Kidney (tissue), 22 donors: ENCODE measurements at places on chromosomes 3 and 15.

- no peak for DNase-seq
Measured at GRCh38 chr3:13362551-13362950, 57.6 kb downstream of the NUP210 start.

GRCh38 chr15:23793191-23793680 lies 106.1 kb upstream of the NDN start:
- no peak for DNase-seq

GRCh38 chr3:94115482-94115881 lies 52.6 kb downstream of the NSUN3 start:
- DNase-seq = peak; percentile 17

GRCh38 chr3:174423936-174424335 lies 435.2 kb upstream of the NAALADL2 start:
- DNase-seq = no peak

DNA sequence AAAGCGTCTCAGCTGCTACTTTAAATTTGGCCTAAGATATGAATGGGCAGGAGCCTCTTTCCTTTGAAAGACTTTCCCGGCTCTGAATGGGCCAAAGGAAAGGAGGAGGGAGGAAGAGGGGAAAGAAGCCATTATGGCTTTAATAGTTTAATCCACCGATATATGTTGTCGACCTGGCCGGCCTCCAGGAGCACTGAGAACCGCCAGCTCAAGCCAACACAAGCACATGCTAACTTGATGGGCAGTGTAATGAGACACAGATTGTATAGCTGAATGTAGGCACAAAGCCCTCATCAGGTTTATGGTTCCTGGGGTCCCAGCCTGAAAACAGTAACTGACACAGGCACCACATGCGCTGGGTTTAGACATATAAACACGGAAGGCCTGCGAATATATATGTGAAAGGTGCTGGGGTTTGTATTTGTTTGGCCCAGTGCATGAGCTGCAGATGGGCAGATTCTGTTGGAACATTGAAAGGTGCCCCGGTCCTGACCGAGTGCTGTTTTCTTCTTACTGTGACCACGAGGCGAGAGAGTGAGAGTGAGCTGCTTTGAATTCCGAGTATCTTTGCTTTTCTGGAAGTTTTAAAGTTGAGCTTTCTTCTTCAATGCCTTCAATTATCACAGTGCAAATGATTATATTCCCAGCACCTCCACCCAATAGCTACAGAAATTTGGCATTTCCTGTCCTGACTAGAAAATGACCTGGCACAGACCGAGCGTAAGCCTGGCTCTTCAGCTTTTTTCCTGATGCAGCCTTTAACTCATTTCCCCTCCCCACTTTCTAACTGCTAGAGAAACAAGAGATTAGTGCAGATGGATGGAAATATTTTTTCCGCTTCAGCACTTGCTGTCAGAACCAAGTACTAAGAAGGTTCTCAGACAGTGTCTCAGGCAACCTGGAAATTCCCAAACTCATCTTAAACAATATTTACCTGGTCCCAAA lies 267.3 kb downstream of the RORA start:
- DNase-seq = peak; percentile 25

DNA sequence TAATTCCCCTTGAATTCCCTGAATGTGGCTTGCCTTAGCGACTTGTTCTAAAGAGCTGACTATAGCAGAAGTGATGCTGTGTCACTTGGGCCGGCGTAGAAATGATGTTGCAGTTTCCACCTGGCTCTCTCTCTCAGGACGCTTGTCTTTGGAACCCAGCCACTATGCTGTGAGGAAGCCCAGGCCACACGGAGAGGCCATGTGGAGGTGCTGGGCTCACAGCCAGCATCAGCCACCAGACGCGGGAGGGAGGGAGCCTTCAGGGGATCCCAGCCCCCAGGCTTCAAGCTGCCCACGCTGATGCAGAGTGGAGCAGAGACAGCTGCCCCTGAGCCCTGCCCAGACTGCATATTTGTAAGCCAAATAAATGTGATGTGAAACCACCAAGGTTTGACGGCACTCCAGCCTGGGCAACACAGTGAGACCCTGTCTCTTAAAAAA lies 18.6 kb downstream of the RNU5B-1 start:
- DNase-seq = peak; percentile 78

DNA sequence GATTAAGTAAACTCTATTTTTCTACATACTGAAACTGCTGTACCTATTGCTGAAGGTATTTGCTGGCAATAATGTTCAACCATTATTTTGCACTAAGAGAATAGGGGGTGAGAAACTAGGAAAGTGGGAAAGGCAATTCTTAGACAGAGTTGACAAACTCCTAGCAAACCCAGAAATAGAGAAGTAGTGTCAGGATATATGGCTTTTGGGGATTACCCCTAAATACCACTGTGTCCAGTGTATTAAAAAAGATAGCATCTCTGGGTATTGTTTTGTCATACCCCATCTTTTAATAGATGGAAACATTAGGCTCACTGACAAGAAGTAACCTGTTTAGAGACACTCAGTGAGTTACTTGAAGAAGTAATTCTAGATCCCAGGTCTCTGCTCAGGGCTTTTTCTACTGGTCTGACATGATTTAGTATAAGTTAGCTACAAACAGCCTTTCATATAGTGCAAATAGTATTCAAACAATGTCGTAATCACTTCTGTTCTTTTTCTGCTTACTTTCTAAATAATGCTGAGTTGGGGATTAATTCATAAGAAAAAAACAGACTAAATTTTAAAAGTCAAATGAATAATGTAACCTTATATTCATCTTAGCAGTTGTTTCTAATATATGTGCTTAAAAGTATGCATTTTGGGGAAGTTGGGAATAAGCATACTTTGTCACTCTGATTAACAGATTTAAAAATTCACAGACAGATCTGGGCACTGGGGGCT lies 107.2 kb downstream of the IL1RAP start:
- DNase-seq = no peak

DNA sequence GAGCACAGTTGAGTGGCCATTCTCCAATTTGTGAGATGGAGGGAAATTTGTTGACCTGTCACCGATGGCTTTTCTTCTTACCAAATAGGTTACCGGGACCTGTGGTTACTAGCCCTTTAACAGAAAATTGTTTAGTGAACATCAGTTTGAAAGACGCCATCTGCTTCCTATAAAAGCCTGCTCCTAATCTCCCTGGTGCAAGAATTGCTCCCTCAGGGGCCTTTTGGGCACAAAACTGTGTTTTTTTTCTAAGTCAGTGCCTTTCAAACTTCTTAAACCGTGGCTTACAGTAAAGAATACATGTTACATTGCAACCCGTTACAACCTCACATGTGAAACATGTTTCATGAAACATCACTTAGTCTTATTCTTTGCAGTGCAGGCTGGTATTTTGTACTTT lies 15.0 kb downstream of the CACNA2D3 start:
- DNase-seq = no peak

DNA sequence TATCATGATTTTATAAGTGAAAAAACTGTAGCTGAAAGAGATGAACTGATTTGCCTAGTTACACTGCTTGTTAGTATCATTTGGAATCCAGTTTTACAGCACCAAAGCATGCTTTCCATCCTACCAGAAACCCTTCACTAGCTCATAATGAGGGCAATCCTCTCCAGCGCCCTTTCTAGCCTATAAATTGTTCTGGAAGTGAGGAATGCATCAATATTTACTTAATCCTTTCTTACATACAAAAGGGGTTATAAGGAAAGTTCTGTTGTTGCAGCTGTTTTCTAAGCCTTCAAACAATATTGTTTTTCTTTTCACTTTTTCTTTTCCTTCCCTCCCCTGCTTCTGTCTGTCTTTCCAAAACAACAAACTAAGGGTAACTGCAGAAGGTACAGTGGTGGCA lies 11.0 kb upstream of the PCCB start:
- DNase-seq = peak; percentile 17
